ENCODE measurements at places on chromosomes 11 and 22. TPM values are rescaled to one million over a fixed set of nuclear protein-coding genes. Genes with fewer than 3 reads are reported as not detected.

The MS4A15 gene
- total RNA-seq: not detected

The IRAG1 gene
- 0.23 TPM for total RNA-seq

The VWCE gene
- not detected for total RNA-seq

The CTSW gene
- total RNA-seq: not detected

The SCN3B gene
- total RNA-seq: not detected

The KDELR3 gene
- total RNA-seq: 250 TPM

The TRMT2A gene
- 76.4 TPM for total RNA-seq

The IL17REL gene
- not detected for total RNA-seq

The SERHL2 gene
- total RNA-seq: 2.9 TPM

The BTG4 gene
- total RNA-seq: not detected

The CASP4 gene
- 9.1 TPM for total RNA-seq

The APOA5 gene
- total RNA-seq: not detected

The NPAS4 gene
- not detected for total RNA-seq

The CHKA gene
- 24.0 TPM for total RNA-seq

The PSMC3 gene
- 77.7 TPM for total RNA-seq

The OR6T1 gene
- total RNA-seq: not detected

The APLNR gene
- total RNA-seq: not detected

The RTN4R gene
- 13.1 TPM for total RNA-seq

The CNIH2 gene
- total RNA-seq: not detected

The C11orf87 gene
- not detected for total RNA-seq

The PRR5L gene
- 0.44 TPM for total RNA-seq

The TMEM45B gene
- total RNA-seq: 2.3 TPM

The NLRP6 gene
- not detected for total RNA-seq

The NLRP14 gene
- total RNA-seq: not detected

The ZDHHC13 gene
- total RNA-seq: 14.2 TPM

The DMC1 gene
- total RNA-seq: 19.8 TPM

The FZD4 gene
- total RNA-seq: 0.17 TPM

The GAL3ST3 gene
- total RNA-seq: not detected

The PYGM gene
- not detected for total RNA-seq

The GLB1L2 gene
- total RNA-seq: 1.9 TPM

The GALR3 gene
- total RNA-seq: not detected

The NELL1 gene
- total RNA-seq: not detected

The OR5I1 gene
- not detected for total RNA-seq

The CDPF1 gene
- total RNA-seq: 31.3 TPM

The PISD gene
- 74.7 TPM for total RNA-seq

The KRTAP5-7 gene
- not detected for total RNA-seq

The CCDC81 gene
- 0.51 TPM for total RNA-seq

The TRPM5 gene
- total RNA-seq: not detected

The HORMAD2 gene
- total RNA-seq: not detected

The CCDC15 gene
- total RNA-seq: 1.5 TPM

The OR52A1 gene
- not detected for total RNA-seq

The DDI1 gene
- not detected for total RNA-seq

The MOV10L1 gene
- total RNA-seq: not detected

The PNPLA5 gene
- total RNA-seq: not detected

The MYRF gene
- total RNA-seq: 7.4 TPM

All from Caki2 (cell line).